ENCODE measurements at places on chromosomes 3 and 15.

DNA sequence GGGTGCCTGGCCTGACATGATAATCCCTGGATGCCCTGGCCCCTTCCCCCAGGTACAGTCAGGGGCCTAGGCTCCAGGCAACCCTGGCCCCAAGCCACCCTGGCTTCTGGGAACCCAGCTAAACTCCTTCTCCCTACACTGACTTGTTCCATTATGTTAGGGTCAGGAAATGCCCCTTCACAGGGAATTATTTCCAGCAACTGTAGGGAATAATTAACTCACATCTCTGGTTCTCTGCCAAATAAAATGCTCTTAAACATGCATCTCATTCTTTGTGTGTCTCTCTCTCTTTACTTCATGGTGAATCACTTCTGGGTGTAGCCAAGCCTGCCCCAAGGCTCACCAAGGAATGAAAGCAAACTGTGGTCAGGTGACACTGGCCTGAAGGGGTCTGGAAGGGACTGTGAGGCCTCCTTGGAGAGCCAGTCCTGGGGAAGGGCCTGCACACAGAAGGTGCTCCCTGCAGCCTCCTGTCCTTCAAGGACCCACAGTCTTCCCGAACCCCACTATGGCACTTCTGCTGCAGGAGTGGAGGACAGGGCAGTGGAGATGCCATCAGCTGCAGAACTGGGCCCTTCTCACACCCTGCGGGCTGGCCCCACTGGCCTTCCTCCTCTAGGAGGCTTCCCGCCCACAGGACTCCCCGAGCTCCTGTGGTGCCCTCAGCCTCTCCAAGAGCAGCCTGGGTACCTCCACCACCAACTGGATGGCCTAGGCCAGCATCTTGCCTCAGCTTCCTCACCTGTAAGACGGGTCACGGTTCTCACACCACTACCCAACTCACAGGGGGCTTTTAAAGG, 17.6 kb downstream of the TKT start:
- DNase-seq: no peak

DNA sequence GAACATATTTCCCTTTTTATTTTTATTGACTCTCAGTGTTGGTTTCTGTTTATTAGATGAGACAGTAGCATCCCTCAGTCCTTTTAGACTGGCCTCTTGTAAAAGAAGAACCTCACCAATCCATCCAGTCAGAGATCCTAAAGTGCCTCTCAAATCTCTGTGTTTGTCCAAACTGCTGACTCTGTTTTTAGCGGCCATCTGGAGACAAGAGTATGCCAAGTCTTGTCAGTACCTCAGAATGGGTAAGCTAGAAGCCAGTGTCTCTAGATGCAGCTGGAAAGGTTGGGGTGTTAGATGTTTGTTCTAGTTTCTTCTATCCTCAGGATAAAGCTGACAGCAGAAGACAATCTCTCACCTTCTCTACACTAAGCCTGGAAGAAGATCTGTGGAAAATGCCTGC, 537.7 kb upstream of the ZNF385D start:
- DNase-seq: no peak

DNA sequence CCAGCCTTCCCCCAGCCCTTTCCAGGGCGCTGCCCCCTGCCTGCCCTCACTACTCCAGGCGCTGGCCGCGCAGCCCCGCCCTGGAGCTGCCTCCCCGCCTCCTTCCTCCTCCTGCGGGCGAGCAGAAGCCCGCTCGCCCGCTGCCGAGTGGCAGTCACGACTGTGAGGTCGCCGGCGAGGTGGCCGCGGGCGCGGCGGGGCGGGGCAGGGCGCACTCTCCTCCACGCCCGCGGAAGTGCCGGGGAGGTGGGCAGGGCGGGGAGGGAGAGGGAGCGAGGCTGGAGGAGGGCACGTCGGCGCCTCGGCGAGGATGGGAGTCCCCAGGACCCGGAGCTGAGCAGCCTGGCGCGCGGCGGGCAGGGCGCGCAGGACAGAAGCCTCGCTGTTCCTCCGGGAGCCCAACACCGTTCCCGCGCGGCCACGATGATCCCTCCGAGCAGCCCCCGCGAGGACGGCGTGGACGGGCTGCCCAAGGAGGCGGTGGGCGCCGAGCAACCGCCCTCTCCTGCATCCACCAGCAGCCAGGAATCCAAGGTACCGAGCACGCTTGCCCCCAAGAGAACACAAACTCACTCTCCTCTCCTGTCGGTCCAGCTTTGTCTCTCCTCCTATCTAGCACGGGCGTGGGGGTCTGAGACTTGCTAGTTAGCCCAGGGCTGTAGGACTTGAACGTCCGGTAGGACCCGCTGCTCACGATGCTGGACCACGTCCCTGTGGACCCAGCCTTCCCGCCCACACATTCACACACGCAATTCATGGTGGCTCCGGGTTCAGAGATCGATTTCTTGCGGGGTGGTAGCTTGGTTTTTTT, at the start of gene STAC:
Gene STAC (plus strand): TSS at position 284 of the 811 bp plus-strand sequence. CDS start 140 bp downstream, at position 424.
- peak; percentile 72 for DNase-seq

GRCh38 chr3:65674226-65674625, 364.5 kb downstream of the MAGI1 start:
- DNase-seq: no peak

DNA sequence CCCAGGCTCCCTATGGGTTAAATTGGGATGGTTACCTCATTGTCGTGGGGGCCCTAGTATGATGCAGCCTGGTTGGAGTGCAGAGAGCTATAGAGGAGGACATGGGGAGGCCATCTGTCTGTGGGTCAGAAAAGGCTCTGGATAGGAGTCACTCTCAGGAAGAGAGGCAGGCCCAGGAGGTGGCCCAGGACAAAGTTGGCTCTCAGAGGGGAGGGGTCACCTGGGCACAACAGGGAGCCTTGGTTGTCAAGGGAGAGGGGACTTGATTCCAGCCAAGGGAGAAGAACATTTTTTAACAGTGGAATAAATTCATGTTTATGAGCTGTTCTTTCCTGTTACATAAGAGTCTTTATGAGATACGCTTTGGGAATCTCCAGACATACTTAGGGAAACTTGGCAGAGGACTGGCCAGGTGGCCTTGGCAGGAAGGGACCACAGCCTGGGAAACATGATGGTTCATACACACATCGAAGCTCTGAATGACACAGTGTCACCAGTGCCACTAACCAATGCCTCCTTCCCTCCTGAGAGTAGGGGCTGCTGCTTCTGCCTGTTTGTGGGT, 27.5 kb upstream of the LCTL start:
- DNase-seq: no peak

GRCh38 chr3:193545304-193545703, 9.4 kb downstream of the ATP13A4 start:
- no peak for DNase-seq

DNA sequence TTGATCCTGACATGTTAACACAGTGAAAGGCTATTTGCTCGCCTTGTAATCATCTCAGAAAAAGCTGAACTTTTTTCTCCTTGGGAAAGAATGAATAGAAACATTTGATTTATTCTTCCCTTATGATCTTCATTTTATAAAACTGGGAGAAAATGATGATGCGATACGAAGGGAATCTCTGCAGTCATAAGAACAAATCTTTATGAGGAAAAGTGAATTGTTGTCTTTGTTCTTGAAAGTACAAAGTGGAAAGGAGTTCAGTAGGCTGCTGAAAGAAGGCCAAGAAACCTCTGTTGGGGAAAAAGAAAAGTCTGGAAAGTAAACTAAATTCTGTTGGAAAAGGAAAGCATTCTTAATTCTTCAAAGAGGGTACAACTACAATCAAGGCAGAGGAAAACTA, 248.8 kb downstream of the NSUN3 start:
- no peak for DNase-seq

GRCh38 chr3:172536993-172537419, 13.8 kb upstream of the TNFSF10 start:
- no peak for DNase-seq

DNA sequence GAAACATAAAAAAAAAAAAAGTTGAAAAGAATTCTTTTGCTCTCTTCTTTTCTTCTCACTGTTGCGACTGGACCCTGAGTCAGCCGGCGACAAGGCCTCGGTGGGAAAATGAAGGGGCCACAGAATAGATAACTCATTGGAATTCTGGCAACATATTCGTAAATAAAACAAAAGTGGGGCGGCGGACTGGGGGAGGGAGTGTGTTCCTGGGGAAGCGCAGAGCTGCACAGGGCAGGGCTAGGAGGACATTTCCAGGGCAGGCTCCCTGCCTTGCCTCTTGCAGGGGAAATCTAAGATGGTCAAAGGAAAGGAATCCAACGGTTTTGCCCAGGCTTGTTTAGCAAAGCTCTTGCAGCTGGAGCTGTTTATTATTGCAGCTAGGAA, 1042.8 kb upstream of the NR2F2 start:
- no peak for DNase-seq

GRCh38 chr3:79461129-79461792, 306.5 kb downstream of the ROBO1 start:
- DNase-seq: no peak

- no peak for DNase-seq
Observed at GRCh38 chr3:57559526-57559925, 3.5 kb downstream of the PDE12 start.

DNA sequence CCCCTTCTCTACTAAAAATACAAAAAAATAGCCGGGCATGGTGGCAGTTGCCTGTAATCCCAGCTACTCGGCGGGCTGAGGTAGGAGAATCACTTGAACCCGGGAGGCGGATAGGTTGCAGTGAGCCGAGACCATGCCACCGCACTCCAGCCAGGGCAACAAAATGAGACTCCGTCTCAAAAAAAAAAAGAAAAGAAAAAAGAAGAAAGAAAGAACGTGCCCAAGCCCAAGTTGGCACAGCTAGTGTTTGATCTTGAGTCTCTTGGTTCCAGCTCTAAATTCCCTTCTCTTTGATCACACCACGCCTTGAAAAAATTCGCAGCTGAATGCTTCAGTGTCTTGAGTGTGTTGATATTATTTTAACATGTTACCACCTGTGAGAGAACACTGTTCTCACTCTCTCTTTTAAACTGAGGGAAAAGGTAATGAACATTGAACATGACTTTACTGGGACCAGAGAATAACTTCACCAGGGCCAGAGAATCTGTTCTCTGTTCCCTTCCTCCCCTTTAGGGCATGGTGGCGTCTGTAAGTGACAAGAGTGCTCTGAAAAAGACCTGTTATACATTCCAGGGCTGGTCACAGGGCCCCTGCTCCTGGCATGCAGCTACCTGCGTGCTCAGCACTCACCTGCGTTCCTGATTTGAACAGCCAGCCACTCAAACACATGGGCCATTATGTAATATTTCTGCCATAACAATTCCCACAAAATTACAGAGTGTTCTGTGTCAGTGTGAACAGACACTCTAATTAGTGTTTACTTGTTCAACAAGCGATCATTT, 19.0 kb downstream of the SLCO3A1 start:
- DNase-seq: no peak

GRCh38 chr3:106337116-106337515, 468.3 kb upstream of the CBLB start:
- DNase-seq: no peak

- no peak for DNase-seq
Observed at GRCh38 chr15:62549345-62549970, 384.4 kb upstream of the C2CD4B start.

- DNase-seq: no peak
Observed at GRCh38 chr15:44713006-44713966, 2.0 kb downstream of the B2M start.

GRCh38 chr3:42847731-42848130, 27.9 kb downstream of the CYP8B1 start:
- DNase-seq: peak; percentile 72

DNA sequence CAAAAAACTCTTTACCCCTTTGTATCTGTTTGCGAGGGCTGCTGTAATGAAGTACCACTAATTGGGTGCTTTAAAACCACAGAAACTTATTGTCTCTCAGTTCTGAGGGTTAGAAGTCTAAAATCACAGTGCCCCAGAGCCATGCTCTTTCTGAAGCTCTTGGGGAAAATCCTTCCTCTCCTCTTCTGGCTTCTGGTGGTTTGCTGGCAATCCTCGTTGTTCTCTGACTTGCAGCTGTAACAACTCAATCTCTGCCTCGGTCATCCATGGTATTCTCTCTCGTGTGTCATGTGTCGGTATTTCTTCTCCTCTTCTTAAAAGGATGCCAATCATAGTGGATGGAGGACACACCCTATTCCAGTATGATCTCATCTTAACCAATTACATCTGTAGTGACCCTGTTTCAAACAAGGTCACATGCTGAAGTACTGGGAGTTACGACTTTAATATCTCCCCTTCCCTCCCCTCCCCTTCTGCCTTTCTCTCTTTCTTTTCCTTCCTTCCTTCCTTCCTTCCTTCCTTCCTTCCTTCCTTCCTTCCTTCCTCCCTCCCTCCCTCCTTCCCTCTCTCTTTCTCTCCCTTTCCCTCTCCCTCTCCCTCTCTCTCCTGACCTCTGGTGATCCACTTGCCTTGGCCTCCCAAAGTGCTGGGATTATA, 6.5 kb upstream of the ARL8B start:
- DNase-seq: no peak

- DNase-seq: no peak
Observed at GRCh38 chr15:89143503-89144162, 55.4 kb downstream of the ABHD2 start.

DNA sequence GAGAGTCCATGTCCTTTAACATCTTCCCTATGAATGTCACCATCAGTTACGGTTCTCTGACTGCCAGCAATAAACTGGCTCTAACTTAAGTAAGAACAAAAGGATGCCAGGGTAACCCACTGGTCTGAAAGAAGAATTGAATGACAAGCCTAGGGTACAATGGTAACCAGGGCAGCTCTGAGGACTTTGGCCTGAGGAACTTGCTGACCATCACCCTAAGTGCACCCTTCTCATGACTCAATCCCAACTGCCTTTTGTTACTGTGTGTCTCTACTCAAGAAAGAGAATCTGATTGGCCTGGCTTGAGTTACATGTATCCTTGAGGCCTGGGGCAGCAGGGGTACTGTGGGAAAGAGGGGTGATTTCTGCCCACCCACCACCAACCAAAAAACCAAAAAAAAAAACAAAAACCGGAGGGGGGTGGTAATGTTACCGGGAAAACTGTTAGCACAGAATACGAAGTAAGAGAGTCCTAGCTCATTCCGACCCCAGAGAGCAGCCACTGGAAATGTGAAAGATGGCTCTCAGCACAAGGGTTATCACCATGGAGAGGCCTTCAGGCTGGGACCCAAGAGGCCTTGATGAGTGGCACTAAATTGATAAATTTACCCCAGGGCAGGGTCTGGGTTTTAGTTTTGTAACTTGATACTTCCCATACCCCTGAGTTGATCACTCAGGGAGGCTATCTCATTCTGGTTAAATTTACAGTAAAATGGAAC, 9.3 kb upstream of the SLC28A1 start:
- DNase-seq: no peak

DNA sequence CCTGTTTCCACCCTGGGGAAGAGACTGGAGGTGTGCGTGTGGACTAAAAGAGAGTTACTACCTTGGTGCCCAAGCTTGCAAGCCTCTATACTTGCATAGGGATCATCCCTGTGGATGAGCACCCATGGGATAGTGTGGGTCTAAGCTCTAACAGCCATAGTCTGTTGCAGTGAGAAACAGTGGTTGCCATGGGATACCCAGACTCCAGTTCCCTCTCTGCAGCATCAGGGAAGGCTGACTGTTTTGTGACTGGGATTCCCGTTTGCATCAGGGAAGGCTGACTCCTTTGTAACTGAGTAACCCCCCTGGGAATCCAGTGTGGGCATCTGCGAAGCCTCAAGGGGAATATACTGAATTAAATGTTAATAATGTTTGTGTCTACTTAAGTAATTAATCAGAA, 196.1 kb downstream of the ZNF621 start:
- DNase-seq: no peak
